D721Med (cell line): ENCODE measurements at places on chromosomes 13 and 19.

- no peak for DNase-seq
Observed at GRCh38 chr13:31198519-31198918, 1.3 kb upstream of the B3GLCT start.

DNA sequence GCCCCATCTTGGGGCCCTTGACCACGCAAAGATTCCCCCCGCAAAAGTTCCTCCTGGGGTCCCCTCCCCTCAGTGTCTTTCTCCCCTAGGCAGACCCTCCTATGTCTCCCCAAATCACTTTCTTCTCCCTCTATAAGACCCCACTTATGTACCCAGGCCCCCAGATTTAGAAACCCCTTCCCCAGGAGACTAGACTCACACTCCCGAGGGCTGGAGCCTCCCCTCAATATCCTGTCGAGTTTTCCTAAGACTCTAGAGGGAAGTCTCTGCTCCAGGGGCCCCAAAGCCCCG, 1.4 kb downstream of the SLC1A5 start:
- no peak for DNase-seq

GRCh38 chr19:55027472-55028337, 10.4 kb downstream of the GP6 start:
- no peak for DNase-seq

DNA sequence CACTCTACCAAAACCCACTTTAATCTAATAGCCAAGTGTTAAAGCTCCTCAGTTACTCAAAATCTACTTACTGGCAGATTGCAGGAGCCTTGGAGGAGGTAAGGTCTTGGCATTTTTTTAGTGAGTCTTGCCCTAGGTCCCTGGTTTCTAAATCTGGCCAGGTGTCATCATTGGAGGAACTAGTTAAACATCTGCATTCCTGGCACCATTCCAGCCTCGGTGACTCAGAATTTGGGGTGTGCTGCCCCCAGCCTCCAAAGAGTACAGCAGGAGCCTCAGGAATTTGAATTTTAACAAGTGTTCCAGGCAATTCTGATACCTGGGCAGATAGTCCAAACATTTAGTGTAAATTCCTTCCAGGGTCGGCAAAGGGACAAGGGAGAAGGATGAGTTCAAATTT, 37.4 kb downstream of the KLF5 start:
- no peak for DNase-seq

DNA sequence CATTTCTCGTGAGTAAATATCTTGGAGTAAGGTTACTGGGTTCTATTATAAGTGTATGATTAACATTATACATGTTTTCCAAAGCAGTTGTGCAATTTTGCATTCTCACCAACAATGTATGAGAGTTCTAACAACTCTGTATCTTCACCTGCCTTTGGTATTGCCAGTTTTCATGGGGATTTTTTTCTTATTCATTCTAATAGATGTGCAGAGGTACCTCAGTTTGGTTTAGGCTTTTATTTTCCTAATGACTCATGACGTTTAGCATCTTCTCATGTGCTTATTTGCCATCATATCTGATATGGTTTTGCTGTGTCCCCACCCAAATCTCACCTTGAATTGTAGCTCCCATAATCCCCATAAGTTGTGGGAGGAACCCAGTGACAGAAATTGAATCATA, 7.7 kb upstream of the NUDT15 start:
- no peak for DNase-seq

DNA sequence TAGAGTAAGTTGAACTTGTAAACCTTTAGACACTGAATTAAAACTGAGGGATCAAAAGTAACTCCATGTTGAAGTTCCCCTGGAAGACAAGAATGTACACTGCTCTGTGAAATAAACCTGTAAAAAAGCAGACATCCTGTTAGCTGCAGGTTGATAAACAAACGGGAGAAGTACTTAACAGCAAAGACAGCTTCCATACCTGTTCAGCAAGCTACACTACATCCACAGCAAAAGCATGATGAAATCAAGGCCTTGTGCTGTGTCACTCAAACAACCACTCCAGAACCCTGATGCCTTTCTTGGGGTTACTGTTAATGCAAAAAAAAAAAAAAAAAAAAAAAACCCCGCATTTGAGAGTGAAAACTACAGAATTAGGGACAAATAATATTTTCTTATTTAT, 20.8 kb downstream of the ANKRD10 start:
- DNase-seq = no peak

- DNase-seq = no peak
Observed at GRCh38 chr19:58054901-58055874, 3.9 kb upstream of the ZNF135 start.

DNA sequence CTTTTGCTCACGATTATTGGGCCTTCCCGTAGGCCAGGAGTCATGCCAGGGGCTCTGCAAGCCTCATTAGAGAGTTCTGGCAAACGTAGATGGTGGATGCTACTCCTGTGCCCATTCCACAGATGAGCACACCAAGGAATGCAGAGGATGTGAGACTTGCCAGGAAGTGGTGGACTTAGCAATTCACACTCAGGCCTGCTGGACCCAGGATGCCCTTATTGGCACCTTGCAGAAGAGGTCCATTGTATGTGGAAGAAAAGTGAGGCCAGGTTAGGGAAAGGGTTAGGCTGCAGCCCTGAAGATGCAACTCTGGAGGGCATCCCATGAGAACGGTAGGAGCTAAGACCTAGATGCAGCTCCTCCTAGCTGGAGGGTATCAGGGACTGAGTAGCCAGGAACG, 5.9 kb downstream of the UNC13A start:
- DNase-seq = no peak

DNA sequence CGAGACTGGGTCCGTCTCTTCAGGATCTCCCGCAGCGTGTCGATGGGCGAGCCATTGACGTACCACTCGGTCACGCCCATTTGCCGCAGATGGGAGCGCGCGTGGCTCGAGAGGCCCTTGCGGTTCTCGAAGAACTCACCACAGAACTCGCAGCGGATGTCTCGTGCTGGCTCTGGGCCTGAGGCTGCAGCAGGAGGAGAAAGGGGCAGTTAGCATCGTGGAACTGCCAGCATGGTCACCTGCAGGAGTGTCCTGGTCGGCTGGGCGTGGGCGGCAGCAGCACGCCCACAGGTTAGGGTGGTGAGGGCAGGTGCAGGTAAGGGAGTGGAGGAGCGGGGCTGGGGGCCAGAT, 8.5 kb upstream of the AKAP8L start:
- DNase-seq = no peak

DNA sequence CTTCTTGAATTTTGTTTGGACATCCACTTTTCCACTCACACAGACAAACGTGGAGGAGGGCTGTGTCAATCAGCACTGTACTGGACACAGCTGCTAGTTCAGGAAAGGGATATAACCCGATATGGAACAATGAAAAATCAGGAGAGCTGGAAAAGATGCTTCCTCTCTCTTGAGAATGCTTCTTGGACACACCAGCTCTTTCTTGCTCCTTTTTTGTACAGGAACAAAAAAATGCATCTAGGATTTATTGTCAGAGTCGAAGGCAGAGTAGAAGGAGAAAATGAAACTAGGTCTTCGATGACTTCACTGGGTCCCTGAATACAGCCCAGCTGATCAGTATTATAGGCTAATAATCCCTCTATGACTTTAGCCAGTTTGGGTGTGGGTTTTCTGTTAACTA, 62.2 kb downstream of the PEG3 start:
- DNase-seq = no peak

DNA sequence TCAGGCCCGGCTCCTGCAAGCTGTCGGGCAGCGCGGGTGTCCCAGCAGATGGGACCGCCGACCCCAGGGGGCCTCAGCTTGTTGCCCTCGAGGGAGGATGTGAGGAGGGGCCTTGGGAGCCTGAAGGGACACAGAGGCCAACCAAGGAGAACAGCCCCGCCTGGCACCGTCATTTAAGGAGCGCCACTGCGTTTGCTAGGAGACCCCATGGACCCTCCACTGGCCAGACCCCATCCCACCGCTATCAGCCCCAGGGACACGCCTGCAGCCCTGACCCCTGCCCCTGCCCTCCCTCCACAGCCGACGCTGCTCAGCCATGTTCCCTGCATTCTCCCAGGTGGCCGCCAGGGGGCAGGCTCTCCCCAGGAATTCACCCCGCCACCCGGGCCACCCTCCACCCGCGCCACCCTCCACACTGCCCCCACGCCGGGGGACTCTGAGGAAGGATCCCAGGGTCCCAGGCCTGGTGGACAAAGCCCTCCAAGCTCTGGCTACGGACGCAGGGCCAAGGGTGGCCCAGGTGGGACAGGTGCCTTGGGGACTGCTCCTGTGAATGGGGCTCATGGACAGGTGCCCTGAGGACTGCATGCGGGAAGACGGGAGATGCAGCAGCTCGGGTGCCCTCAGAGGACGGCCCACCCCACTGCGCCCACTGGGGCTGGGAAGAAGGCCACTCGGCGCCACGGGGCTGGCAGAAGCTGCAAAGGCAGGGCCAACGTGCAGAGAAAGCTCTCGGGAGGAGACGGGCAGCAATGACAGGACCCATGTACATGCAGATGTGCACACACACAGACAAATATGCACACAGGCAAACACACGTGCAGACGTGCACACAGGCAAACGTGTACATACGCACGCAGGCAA, 34.4 kb downstream of the PIP5K1C start:
- peak; percentile 77 for DNase-seq

- DNase-seq = no peak
Observed at GRCh38 chr13:105147461-105147860, 1388.0 kb downstream of the EFNB2 start.

DNA sequence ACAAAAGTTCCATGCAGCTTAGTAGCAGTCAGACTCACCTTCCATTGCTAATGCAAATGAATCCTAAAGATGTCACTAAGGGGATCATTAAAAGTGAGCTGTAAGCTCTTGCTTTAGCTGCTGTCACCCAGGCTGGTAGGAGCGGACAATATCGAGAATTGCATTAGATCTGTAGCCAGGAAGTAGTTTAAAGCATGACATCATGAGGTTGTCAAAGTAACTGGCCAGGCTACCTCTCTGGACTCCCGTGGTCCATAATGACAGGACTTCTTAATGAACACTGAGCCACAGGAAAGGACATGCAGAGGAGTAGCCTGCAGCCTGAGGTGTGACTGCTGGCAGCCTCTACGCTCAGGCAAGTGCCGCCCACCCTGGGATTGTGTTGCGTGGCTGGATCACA, 522.3 kb upstream of the NBEA start:
- DNase-seq = no peak

DNA sequence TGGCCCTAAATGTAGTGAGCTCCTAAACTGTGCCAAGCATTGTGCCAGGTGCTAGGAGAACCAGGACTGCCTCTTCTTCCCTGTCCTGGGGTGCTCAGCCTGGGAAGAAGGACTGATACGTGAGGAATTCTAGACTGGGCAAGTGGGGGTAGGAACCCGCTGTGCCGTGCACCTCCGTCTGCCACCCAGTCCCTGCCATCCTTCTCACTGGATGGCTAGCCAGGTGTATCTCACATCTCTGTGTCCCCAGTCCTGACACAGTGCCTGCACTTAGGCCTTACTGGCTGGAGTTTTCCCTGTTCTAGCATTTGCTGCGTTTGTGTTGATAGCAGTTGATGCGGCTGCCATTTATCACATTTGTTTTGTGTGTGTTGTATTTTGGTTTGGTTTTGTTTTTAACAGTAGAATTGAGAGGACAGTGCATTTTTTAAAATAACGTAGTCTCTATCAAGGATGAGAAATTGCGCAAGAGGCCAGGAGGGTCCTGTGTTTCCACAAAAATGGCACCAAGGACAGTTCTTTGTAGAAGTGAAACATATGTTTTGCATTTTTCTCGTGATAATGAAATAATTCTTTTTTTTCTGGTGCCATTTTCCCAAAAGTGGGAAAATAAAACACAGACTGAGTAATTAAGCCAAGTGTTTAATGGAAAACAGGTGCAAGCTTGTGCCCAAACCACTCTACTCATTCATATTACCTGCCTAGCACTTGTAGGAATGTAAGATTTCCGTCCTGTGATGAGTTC, 4.7 kb upstream of the GPR183 start:
- no peak for DNase-seq

GRCh38 chr13:49308097-49308875, 60.6 kb downstream of the CDADC1 start:
- DNase-seq = no peak

DNA sequence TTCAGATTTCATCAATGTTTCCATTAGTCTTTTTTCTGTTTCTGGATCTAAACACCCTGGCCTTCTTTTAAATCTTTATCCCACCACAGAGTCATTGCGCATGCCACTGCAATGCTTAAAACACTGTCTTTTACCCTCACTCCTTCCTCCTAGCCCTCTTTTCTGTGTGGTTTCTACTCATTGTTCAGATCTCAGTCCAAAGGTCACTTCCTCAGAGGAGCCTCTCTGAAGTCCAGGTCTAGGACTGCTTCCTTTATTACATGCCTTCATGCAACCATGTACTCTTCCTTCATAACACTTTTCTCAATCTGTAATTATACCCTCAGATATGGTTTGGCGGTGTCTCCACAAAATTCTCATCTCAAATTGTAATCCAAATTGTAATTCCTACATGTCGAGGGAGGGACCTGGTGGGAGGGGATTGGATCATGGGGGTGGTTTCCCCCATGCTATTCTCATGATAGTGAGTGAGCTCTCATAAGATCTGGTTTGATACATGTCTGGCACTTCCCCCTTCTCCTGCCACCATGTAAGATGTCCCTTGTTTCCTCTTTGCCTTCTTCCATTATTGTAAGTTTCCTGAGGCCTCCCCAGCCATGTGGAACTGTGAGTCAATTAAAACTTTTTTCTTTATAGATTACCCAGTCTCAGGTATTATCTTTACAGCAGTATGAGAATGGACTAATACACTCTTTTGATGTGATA, 808.9 kb downstream of the DIAPH3 start:
- DNase-seq = no peak

- no peak for DNase-seq
Observed at GRCh38 chr19:575527-576506, 3.4 kb downstream of the BSG start.

GRCh38 chr19:56491399-56491798, 14.3 kb upstream of the ZNF667 start:
- DNase-seq = no peak

DNA sequence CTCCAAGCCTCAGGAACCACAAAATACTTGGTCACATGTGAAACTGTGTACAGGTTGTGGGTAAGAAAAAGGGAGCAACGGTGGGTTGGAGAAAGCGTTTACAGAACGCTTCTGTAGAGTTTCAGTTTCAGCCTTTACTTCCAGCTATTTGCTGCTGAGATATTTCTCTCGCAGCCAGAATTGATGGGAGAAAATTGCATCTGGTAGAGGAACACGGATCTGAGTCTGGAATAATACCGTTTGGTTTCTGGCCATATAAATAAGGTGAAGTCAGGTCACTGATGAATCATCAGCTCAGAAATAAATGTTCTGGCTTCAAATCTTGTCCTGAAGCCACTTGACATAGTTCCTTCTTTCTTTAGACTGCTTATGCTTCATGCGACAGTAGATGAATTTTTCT, 20.3 kb upstream of the RFC3 start:
- no peak for DNase-seq

DNA sequence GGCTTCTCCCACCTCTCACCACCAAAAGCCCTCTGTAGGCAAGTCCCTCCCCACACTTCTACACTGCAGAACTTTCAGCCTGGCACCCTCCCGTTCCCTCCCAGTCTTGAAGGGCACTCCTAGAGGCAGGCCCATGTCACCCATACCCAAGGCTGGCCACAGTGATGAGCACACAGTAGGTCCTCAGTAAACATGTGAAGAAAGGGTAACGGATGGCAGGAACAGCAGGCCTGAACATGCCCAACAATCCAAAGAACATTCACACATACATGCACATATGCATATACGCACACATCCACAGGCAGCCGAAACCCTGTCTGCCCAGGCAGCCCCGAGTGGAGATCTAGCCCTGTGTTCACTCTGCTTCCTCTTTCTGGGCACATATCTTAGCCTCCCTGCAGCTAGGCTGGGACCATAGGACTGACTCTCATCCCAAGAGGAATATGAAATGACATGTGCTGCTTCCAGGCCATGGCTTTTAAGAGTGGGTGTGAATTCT, 55.2 kb downstream of the CEBPG start:
- DNase-seq = no peak

- DNase-seq = no peak
Observed at GRCh38 chr19:8244442-8244841, 35.3 kb downstream of the CERS4 start.
